NCI-H774 (cell line): ENCODE measurements at places on chromosomes 7 and 10.

DNA sequence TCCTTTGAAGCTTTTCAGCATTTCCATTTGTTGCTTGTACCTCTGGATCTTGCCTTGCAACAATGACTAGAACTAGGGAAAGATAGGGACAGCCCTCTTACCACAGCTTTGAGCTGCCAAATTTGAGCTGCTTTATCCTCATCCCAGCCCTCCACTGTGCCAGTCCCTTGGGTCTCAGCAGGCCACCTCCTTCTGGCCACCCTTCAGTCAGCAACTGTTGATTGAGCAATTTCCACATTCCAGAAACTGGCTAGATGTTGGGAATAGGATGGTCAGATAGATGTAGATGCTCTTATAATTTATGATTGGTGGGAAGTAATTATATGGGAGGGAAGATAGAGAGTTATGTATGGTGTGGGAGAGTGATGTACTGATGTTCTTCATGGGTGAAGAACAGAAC is 100.1 kb downstream of the ST7 start:
- no peak for DNase-seq

- no peak for DNase-seq
These were observed 484.7 kb upstream of the SORCS1 start for GRCh38 chr10:107649249-107649648.

- DNase-seq: no peak
These were observed 450.6 kb downstream of the DNAJB9 start for GRCh38 chr7:109020251-109020650.

- DNase-seq: no peak
These were observed 470.2 kb downstream of the PAXIP1 start for GRCh38 chr7:154532771-154533170.

GRCh38 chr7:25881317-25882037 is 270.5 kb upstream of the NFE2L3 start:
- DNase-seq: no peak

- DNase-seq: no peak
These were observed 96.6 kb upstream of the PARD3 start for GRCh38 chr10:34911661-34912205.

GRCh38 chr7:2198760-2199159 is 34.0 kb downstream of the MAD1L1 start:
- no peak for DNase-seq

- DNase-seq: no peak
These were observed 68.9 kb downstream of the MAD1L1 start for GRCh38 chr7:2163600-2164555.

GRCh38 chr7:26279405-26279804 is 12.3 kb upstream of the SNX10 start:
- no peak for DNase-seq

- DNase-seq: no peak
These were observed 32.2 kb upstream of the GLI3 start for GRCh38 chr7:42269161-42269560.

DNA sequence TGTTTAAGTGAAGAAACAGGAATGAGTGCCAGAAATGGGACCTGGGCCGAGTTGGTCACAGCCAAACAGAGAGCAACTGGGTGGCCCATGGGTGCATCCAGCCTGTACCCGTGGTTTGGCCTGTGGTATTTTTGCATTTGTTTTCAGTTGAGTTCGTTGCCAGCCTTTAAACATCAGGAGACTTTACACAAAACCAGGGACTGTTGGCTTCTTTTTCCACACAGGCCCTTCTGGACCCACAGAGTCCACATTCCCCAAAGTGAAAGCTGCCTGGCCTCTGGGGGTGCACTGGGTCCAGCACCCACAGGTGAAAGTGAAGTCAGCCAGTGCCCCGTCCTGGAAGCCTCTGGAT is 54.1 kb upstream of the TNS3 start:
- no peak for DNase-seq

GRCh38 chr7:155009570-155010157 is 6.7 kb upstream of the PAXIP1 start:
- no peak for DNase-seq

DNA sequence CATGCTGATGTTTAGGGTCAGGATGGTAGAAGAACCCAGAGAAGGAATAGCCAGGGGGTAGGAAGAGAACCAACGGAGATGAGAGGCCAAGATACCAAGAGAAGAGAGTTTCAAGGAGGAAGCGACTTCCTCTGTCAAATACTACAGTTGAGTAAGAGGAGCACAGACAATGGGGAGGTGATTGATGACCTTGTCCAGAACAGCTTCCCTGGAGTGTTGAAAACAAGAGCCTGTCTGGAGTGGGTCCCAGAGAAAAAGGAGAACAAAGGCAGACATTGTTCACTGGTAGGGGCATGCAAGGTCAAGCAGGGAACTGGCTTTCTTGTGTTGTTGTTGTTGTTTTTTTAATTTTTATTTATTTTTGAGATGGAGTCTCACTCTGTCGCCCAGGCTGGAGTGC is 9.6 kb upstream of the TRIM56 start:
- no peak for DNase-seq

DNA sequence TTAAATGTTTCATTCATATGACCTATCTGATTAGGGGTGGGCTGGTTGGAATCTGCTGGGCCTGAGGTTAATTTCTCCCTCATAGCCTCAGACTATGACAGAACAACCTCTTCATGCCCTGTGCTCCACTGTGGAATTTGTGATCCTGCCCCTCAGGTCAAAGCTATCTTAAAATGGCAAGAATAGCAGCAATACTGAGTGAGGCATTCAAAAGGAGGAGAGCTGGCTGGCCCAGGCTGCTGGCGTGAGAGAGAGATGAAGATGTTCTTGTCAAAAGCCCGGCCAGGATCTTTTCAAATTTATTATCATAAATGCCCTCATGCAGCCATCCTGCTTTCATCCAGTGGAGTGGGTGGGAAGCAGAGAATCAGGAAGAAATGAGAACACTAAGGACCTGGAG is 41.8 kb upstream of the PLCE1 start:
- DNase-seq: no peak

DNA sequence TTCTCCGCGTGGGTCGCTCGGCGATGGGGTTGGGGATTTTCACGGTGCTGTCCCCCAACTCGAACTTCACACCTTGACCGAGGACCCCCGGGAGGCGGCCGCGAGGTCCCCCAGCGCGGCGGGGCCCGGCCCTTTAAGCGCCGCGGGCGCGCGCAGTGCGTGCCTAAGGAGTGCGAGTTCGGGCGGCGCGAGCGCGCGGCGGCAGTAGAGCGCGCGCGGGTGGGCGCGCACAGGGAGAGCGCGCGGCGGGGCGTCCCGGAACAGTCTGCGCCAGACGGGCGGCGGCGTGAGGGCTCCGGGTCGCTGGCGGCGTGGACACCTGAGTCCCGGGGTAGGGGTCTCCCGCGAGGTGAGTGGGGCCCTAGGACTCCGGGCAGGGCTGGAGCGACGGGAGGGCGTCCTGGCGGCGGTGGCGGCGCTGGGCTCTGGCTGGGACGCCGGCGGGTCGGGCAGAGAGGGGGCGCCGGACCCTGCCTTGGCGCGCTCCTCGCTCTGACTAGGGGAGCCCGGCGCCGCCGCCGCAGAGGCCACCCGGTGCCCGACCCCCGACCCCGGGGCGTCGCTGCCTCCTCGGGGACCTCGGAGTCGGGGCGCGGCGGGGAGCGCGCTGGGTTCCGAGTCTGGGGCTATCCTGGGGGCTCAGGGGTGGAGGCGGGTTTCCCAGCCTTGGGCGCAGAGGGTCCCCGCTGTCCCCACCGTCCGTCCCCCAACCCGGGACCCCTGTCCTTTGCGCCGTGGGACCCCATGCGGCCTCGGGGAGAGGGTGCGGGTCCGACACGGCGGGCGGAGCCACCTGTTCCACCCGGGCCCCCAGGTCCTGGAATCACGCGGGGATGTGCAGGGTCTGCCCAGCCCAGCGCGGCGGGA is at the start of gene PROSER2:
Gene PROSER2, plus strand, starts transcription at position 235 of the 867 bp plus-strand sequence. CDS start 28,722 bp downstream, outside the sequence.
- DNase-seq: peak; percentile 41

DNA sequence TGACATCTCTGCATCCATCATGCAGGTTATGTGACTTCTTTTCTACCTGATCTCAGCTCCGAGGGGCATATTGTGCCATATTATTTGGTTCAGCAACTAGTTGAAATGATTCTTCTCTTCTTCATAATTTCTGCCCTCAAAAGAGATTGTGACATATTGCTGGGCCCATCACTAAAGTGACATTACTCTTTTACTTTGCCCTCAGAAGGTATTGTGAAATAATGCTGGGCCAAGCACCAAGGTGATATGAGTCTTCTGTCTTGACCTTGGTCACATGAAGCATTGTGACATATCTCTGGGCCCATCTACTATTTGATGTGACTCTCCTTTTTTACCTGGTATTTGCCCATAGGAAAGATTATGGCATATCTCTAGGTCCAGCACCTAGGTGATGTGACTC is 33.9 kb upstream of the ZNF107 start:
- DNase-seq: no peak

DNA sequence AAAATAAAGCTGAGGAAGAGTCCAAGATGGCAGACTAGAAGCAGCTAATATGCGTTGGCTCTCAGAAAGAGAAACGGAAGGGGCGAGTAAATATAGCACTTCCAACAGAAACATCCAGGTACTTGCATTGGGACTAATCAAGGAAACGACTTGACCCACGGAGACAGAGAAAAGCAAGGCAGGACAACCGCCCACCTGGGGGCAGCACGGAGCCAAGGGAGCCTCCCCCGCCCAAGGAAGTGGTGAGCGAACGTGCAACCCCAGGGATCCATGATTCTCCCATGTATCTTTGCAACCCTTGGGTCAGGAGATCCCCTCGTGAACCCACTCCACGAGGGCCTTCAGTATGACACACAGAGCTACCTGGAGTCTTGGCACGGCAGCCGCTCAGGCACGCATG is 45.4 kb upstream of the GRM3 start:
- DNase-seq: no peak

DNA sequence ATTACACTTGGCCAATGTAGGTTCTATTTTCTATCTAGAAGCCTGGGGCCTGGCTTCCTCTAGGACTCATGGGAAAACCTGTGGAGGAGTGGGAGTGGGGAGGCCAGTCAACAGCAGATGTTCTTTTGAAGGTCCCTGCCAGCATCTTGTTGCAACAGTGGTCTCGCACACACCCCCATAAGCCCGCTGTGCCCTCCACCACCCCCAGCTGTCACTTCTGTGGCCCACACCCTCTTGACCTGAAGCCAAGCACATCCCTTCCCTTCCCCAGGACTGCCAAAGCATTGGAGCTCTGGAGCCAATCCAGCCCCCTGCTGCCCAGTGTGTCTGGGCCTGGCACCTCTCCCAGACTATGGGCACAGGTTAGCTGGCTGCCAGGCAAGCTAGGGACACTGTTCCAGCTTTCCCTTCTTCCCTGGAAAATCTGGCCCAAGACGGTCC is 1.9 kb upstream of the STX1A start:
- DNase-seq: no peak

GRCh38 chr10:29105516-29106215 is 183.2 kb upstream of the LYZL1 start:
- DNase-seq: no peak

- DNase-seq: no peak
These were observed 49.6 kb upstream of the CHST15 start for GRCh38 chr10:124142960-124143359.

GRCh38 chr7:51034521-51035264 is 252.0 kb upstream of the GRB10 start:
- no peak for DNase-seq

GRCh38 chr10:50322077-50322476 is 70.8 kb upstream of the ASAH2 start:
- no peak for DNase-seq

DNA sequence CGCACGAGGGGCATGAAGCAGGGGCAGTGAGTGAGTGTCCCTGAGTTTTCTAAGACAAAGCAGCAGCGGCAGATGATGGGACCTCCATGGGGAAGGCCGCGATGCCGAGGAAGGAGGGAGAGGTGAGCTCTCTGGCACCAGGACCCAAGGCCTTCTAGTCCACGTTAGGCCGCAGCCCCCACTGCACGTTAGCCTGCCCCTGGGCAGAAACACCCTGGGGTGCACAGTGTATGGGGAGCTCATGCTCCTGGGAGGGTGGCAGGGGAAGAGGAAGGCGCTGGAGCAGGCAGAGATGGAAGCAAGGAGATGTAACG is 97.3 kb upstream of the IKZF1 start:
- no peak for DNase-seq

DNA sequence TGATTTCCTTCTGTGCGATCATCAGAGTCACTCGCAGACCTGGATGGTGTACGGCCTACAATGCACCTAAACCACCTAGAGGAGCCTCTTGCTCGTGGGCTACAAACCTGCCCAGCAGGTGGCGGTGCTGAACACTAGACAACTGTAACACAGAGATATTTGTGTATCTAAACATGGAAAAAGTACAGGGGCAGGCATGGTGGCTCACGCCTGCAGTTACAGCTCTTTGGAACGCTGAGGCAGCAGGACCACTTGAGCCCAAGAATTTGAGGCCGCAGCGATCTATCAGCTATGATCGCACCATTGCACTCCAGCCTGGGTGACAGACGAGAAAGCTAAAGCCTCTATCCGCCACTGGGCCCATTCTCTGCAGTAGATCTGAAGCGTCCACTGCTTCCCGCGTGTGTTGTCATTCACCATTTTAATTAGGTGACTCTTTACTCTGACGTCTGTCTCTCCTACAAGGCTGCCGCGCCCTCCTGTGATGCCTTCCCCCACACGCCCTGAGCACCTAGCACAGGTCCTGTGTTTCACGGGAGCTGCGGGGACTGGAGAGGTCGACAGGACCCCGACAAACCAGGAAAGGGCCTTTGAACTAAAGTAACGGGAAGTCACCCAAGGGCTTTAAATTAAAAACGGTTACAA is 774 bp downstream of the TUBGCP2 start:
- no peak for DNase-seq

DNA sequence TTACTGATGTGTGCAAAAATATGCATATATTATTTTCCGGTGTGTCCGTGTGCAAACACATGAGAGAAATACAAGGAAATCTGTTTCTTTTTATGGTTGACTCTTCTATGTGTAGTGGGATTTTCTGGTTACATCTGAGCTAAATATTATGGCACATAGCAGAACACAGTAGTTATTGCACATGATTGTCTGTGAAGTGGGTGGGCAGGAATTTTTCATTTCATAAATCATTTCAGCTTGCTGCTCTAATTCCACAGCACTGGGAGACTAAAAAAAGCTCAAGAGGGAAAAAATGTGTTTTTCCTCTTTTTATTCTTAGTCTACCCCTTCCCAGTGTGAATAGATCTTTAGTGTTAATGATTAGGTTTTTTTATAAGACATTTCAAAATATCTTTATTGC is 197.9 kb downstream of the MBL2 start:
- no peak for DNase-seq

DNA sequence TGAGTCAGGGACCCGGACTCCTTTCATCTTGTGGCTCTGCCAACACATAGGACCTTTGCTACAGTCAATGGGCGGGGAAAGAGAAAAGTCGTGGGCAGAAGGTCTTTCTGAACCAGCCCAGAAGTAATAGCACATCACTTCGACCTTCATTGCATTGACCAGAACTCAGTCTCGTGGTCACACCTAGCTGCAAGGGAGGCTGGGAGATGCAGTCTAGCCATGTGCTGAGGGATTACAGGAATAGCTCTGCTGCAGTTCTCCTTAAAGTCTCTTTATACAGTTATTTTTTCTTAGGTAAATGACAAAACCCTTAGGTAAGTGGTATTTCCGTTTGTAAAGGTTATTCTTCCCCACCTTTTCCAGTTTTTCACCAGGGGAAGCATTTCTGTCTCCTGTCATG is 25.4 kb downstream of the WIPF3 start:
- no peak for DNase-seq
